ENCODE measurements at places on chromosomes 13 and 19.

DNA sequence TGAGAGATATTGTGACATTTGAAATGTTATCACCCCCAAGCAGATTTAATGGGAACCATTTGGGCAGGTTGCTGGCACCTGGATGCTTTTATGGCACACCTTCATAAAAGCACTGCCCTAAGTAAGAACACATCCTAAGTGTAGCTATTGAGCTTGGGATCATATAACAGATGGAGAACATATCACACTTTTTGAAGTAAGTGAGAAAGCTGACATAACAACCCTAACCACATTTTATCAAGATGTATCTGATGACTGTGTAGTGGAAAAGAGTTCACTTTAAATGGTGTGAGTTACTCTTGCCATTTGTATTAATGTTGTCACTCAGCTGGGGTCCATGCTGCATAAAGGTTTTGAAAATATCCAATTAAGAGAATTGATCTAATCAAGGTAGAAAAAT is 287.9 kb downstream of the DCLK1 start:
- no peak for DNase-seq

DNA sequence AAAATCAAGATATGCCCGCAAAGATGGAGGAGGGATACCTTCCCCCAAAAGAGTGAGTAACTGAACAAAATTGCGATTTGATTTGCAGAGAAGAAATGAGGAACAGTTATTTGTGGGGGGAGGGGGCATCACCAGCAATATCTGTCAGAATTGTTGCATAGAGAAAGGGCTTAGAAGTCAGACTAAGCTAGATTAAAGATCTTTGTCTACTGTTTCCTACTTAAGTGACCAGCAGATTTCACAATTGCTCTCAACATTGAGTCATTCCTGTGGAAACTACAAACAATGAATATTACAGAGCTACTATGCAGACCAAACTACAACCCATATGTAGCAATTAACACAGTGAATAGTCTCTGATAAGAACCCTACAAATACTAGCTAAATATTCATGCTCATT is 27.4 kb downstream of the FPR3 start:
- DNase-seq, result no peak

DNA sequence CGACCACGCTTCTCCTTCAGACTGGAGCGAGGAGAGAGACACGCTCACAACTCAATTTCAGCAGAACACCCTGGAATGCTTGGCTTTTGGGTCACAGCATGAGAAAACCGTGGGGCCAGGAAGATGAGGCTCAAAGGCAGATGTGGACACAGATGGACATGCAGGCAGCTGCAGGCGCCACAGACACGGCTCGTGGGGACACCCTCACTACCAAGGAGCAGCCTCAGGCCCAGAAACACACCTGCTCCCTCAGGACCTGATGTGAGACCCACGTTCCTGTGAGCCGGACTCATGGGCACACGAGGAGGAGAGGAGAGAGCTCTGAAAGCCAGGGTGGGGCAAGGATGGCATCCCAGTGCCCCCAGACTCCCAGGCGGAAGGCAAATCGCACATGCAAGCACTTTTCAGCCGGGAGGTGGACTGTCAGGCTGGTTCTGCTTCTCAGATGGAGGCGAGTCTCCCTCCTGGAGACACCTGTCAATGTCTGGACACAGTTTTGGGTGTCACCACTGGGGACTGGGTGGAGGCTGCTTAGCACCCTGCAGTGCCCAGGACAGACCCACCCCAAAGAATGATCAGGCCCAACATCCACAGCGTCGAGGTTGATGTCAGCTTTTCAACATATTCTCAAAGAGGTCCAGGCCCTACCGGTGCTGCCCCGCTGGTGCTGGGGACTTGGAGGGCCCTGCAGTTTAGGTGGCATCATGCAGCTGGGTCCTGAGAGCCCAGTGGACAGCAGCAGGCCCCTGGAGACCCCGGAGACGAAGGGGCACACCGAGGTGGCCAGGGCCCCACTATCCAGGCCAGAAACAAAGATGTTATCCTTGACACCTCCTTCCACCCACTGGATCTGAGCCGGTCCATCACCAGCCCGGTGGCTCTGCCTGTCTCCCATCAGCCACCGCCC is 2.3 kb downstream of the ABHD17A start:
- no peak for DNase-seq

DNA sequence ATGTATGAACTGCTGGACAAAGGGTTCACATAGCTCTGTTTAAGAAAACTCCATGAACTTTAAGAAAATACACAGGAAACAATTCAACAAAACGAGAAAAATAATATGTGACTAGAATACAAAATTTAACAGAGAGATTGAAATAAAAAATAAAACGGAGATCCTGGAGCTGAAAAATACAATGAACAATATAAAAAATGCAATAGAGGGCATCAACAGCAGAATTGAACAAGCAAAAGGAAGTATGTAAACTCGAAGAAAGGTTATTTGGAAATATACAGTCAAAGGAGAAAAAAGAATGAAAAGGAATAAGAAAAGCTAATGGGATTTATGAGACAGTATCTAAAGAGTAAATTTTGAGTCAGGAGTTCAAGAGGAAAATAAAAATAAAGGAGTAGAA is 163.0 kb upstream of the DACH1 start:
- no peak for DNase-seq

DNA sequence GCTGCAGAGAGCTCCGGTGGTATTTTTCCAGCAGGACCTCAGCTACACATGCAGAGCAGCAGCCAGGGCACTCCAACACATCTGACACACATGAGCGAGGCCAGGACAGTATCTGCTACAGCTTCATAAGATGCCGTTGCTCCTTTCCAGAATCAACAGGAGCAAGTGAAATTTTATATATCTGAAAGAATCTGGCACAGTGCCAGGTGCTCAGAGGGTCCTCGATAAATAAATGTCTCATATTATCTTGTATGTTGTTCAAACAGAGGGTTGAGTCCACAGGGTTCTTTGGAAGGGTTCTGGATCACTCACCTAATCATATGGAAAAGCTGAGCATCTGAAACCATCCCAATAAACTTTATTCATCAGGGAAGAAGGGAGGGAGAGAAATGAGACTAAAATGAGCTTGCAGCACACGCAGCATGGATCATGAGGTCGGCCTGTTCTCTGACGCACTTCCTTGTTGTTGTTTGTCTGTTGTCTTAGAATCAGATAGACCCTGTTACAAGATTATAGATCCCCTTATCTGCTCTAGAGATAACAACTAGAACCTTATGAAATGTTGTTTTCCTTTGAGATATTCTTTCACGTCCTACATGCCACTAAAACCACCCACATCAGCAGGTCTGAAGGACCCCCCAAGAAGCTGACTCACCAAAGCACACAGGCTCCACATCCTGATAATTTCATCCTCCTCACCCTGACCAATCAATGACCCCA is 3.2 kb upstream of the METTL21C start:
- no peak for DNase-seq

GRCh38 chr13:27583645-27584044 is 36.7 kb downstream of the LNX2 start:
- DNase-seq, result peak; percentile 4
